Fibroblast of lung (primary cell): ENCODE measurements at places on chromosomes 7 and 10.
A peak's percentile ranks its signal among the peaks of the same experiment; 100 is the strongest.

DNA sequence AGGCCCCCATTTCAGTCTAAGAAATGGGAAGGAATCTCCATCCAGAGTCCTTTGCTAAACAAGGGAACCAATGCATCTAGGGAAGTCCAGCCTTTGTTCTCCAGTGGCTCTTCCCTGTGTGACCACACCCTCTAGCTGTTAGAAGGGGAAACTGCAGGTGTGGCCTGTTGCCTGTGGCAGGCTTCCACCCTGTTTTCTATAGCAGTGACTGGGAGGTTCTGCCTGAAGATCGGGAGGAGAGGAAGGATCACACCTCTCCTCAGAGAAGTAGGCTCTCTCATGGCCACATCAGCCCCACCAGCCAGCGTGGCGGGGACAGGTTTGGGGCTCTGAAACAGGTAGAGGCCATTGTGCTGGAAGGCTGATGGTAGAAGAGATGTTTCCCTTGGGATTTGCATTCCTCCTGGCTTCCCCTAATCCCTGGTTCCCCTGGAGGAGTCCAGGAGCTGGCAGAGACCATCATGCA is 47.7 kb upstream of the TRIM8 start:
- peak; percentile 54 for DNase-seq

- peak; percentile 95 for DNase-seq
These were observed 696.9 kb upstream of the NRP1 start for GRCh38 chr10:34031400-34031799.

DNA sequence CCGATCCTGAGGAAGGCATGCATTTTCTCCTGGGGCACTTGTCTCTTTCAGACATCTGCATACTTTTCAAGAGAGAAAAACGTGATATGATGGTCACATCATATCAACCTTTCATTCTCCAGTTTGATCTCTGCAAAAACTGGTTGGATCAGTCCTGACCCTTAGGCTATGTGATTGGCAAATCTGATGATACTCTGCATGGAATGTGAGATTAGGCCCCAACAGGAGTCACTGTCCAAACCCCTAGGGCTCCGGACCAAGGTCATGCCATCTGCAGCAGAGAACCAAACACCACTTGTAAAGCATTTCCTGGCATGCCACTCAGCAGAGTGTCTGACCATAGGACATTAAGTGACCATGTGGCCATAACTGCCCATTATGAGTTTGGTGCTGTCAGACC is 8.6 kb downstream of the GCK start:
- DNase-seq = no peak

- peak; percentile 91 for DNase-seq
These were observed 268.0 kb downstream of the FRMD4A start for GRCh38 chr10:14062528-14063260.

DNA sequence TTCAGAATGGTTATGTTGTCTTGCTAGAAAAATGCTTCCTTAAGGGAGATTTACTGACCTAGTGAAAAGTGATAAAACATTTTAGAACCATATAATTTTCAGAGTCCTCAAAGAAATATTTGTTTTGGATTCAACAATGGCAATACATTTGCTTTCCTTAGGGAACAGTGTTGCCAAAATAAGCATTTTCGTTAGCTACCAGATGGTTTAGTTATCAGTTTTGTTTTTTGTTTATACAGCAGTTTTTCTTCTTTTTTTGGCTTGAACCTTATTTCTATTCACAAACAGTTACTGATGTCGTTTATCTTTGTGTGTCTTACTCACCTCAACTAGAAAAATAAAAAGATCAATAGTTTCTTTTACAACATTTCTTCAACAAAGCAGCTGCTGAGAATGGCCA is 48.6 kb downstream of the EXOC4 start:
- peak; percentile 41 for DNase-seq

GRCh38 chr10:16820421-16820820 is 3.2 kb upstream of the RSU1 start:
- DNase-seq = no peak

DNA sequence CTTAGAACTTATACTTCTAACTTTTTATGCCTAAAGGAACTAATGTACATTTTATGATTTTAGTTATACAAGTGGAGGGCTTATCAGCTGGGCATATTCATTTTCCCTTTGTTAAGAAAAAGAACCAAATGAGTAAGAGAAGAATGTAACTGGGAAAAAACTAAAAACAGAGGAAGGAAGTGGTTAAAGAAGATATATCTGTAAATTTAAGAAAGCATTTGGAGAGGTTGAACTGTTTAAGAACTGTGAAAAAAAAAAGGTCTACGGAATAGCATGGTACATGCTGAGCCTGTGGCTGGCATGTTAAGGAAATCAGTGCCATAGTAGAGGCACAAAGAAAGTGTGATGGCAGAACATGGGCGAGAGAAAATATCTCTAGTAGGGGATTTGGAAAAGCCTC is 6.2 kb downstream of the MDFIC start:
- DNase-seq = no peak

- DNase-seq = no peak
These were observed 38.8 kb upstream of the CACUL1 start for GRCh38 chr10:118793545-118793944.

DNA sequence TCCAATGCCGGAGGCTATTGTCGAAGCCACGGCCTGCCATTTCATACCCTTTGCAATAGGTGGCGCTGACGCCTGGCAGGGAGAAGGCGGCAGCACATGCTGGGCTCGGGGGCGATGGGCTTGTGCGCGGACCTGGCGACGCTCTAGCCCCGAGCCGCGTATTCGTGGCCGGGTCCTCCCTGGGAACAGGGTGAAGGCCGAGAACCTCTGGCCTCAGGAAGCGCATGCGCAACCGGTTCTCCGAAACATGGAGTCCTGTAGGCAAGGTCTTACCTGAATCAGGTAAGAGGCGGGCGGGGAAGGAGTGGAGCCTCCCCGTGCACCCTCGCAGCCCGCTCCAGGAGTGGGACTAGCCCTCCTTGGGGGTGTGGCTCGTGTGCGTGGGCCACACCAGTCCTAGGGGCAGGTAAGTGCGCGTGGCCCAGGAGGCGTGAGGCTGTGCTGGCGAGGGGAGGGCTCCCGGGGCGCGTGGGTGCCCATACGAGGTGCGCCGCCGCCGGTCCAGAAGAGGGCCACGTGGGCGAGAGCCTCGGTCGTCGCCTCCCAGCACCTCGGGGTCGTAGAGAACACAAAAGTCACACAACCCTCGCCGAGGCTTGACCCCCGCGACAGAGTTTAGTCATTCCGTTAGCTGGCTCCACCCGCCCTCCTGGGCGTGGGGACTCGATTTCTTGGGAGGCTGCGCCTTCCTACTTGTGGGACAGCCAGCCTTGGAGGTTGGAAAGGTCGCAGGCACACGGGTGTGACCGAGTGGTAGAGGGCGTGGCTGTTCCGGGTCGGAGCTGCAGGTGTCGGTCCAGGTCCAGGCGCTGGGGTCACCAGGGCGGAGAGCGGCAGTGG is 5.6 kb upstream of the MEST start:
- DNase-seq = no peak

- DNase-seq = peak; percentile 42
These were observed 124.7 kb downstream of the BICC1 start for GRCh38 chr10:58637352-58637751.
